ENCODE measurements at places on chromosomes 3 and 15. TPM values are rescaled to one million over a fixed set of nuclear protein-coding genes. Genes with fewer than 3 reads are reported as not detected.

The CHRM5 gene
- total RNA-seq: not detected

The CLSTN2 gene
- 0.61 TPM for total RNA-seq

The ISLR2 gene
- 0.19 TPM for total RNA-seq

The IMP3 gene
- 81.5 TPM for total RNA-seq

The SPPL2A gene
- total RNA-seq: 55.6 TPM

The CEMIP gene
- 0.28 TPM for total RNA-seq

The DPPA2 gene
- 0.14 TPM for total RNA-seq

The PIGBOS1 gene
- total RNA-seq: 13.3 TPM

The ACAN gene
- 0.28 TPM for total RNA-seq

GRCh38 chr3:8464668-8465067, 37.0 kb upstream of the LMCD1 start:
- no peak for DNase-seq
- H3K27ac ChIP-seq: no peak overlapping the region
- no peaks in the 10 kb centered on the region for H3K36me3 ChIP-seq
- H3K4me1 ChIP-seq: no peaks in the 10 kb centered on the region

DNA sequence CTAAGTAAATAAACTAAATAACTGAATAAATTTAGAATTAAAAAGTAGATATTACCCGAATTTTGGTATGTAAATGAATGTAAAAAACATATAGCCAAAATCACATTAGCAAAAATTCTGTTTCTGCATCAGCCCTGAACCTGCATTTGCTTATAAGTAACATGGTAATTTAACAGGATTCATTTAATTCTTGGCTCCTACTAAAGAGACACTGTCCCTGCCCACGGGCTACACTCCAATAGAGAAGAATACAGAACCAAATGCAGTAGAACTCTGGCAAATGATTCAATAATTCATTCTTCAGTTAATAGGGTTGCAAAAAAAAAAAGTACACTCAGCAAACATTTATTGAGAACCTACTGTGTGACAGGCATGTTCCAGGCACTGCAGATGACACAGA, 20.8 kb upstream of the CNBP start:
- H3K4me3 ChIP-seq: no peak overlapping the region
- no peak overlapping the region for H3K27ac ChIP-seq
- H3K36me3 ChIP-seq: no peaks in the 10 kb centered on the region
- no peak for DNase-seq
- H3K27me3 ChIP-seq: no peaks in the 10 kb centered on the region
- no peaks in the 10 kb centered on the region for H3K4me1 ChIP-seq

GRCh38 chr15:57551715-57552677, 39.7 kb upstream of the MYZAP start:
- H3K36me3 ChIP-seq: no peaks in the 10 kb centered on the region
- H3K4me3 ChIP-seq: no peak overlapping the region
- no peaks in the 10 kb centered on the region for H3K27me3 ChIP-seq
- no peak for DNase-seq

- peaks cover 8% of the 10 kb centered on the region for H3K4me1 ChIP-seq
- no peak overlapping the region for H3K4me3 ChIP-seq
- peaks cover 32% of the 10 kb centered on the region for H3K27me3 ChIP-seq
- H3K36me3 ChIP-seq: no peaks in the 10 kb centered on the region
- DNase-seq: no peak
These were observed 6.0 kb downstream of the FAM43A start for GRCh38 chr3:194691481-194692283.

DNA sequence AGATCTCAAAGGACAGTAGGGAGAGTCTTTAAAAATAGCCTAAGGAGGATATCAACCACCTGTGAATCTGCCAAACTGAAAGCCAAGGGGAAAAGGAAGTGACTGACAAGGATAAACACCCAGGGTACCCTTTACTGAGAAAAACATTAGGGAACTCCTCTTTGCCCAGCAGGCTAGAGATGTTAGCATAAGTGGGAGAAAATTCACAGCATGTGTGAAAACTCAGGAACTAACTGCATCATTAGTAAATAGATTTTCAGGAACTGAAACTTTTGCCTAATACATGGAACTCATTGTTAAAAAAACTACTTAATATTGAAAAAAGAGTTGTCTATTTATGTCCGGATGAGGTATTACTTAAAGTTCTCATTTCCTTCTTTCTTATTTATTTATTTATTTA, 375.5 kb downstream of the NTRK3 start:
- no peaks in the 10 kb centered on the region for H3K4me1 ChIP-seq
- no peaks in the 10 kb centered on the region for H3K36me3 ChIP-seq
- no peak for DNase-seq
- H3K27me3 ChIP-seq: no peaks in the 10 kb centered on the region
- H3K27ac ChIP-seq: no peak overlapping the region
- no peak overlapping the region for H3K4me3 ChIP-seq

- H3K36me3 ChIP-seq: peaks cover 7% of the 10 kb centered on the region
- peak; percentile 70 for DNase-seq
- peak within 1 kb of the TSS; percentile 68 for H3K4me3 ChIP-seq
- H3K27ac ChIP-seq: no peak within 1 kb of the TSS
These were observed at the start of gene ZNF501 for GRCh38 chr3:44729384-44729910. TSS of gene ZNF501 (plus strand) at chr3:44729635. CDS start at chr3:44734422, 4,787 bp downstream.

DNA sequence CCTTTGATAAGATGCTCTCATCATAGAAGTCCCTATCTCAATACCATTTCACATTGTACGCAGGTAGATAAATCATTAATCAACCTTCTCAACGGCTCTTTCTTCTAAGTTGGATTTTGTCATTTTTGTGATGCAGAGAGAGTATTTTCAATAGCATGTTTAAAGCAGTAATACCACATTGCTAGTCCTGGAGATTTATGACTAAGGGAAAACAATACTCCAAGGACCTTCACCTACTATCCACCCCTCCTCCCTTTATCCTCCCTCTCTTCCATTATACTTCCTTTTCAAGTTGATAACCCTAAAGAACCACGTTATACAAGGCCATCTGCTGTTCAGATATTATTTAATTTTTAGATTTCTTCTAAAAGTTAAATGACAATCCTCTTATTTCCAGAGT, 65.3 kb upstream of the CHMP2B start:
- no peak overlapping the region for H3K27ac ChIP-seq
- no peaks in the 10 kb centered on the region for H3K4me1 ChIP-seq
- H3K36me3 ChIP-seq: no peaks in the 10 kb centered on the region
- DNase-seq: no peak

DNA sequence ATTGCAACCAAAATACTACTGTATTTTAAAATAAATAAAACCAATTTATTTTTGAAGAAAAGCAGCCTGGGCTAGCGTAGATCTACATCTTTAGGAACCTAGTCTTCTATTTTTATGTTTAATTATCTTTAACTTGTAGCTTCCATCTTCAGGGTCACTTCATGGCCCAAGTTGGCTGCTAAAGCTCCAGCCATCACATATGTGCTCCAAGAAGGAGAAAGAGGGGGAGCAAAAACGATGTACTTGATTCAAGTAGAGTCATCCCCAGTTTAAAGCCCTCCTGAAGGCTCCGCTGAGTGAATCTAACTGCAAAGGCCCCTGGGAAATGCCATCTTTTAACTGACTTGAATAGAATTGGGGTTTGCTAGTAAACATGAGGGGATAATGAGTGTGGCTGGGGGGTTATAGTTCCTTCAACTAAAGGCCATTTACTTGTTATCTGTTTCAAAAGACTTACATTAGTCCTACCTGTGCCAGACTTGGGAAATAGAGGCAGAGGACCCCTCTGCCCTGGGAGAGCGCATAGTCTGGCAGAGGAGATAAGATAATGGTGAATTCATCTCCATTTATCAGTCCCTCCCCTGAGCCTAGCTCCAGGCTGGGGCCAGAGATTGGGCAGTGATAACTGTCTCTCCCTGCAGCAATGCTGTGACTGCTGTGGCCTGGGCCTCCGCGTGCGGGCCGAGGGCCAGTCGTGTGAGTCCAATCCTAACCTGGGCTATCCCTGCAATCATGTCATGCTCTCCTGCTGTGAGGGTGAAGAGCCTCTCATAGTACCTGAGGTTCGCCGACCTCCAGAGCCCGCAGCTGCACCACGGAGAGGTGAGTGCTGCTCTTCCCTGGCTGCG, 64.6 kb downstream of the FBLN2 start:
- no peaks in the 10 kb centered on the region for H3K4me1 ChIP-seq
- no peak overlapping the region for H3K4me3 ChIP-seq
- H3K27ac ChIP-seq: no peak overlapping the region
- H3K27me3 ChIP-seq: no peaks in the 10 kb centered on the region
- no peak for DNase-seq

DNA sequence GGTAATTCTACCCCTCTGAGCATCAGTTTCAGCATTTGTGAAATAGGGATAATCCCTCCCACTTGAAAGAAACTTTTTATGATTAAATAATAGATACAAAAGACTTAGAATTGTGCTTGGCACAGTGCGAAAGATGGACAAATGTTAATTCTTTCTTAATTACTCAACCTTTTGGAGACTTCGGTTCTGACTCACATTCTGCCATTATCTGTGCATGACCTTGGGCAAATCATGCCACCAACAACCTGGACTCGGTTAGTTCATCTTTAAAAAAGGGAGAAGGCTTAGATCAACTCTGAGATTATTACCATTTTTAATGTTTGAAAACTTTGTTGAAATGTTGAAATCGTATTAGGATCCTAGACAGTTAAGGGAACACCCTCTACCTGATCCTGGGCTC, 40.6 kb upstream of the POLR2M start:
- no peak overlapping the region for H3K27ac ChIP-seq
- H3K4me1 ChIP-seq: no peaks in the 10 kb centered on the region
- H3K27me3 ChIP-seq: peaks cover 21% of the 10 kb centered on the region
- DNase-seq: no peak
- H3K4me3 ChIP-seq: no peak overlapping the region
- H3K36me3 ChIP-seq: no peaks in the 10 kb centered on the region

DNA sequence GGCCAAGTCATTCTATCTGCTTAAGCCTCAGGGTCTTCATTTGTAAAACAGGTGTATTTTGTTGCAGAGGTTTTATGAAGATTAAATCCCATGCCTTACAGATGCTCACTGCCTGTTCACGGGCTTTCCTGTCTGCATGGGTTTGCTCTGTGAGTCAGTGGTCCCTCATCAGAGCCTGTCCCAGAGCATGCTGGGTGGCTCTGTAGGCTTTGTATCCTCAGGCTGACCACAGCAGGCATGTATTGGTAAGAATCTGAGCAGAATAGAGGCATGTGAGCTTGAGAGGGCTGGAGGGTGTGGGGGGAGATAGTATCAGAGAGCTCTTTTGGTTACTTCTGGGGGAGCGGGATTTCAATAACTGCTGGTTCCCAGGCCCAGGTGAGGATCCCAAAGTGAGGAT, 45.4 kb upstream of the PLXNA1 start:
- H3K4me1 ChIP-seq: no peaks in the 10 kb centered on the region
- H3K36me3 ChIP-seq: no peaks in the 10 kb centered on the region

GRCh38 chr3:132381348-132381944, 35.9 kb upstream of the DNAJC13 start:
- H3K27ac ChIP-seq: no peak overlapping the region
- DNase-seq: no peak
- no peak overlapping the region for H3K4me3 ChIP-seq
- H3K36me3 ChIP-seq: no peaks in the 10 kb centered on the region
- H3K27me3 ChIP-seq: no peaks in the 10 kb centered on the region

DNA sequence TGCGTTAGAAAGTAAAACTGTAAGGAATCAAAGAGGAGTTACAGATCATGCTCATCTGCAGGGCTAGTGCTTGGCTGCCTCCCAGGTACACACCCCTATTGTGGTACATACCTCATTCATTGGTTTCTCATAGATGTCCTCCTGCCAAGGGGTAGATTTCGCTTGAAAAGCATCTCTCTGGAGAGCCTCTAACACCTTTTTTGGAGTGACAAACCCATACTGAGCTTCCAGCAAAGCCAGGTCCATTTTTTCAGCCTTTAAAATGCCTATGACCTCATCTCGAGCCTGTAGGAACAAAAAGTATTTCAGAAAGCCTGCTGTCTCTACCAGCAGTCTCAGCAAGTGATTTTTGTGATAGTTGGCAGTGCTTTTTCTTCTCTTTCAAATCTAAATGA, 112.1 kb downstream of the CMSS1 start:
- H3K4me1 ChIP-seq: no peaks in the 10 kb centered on the region
- no peaks in the 10 kb centered on the region for H3K27me3 ChIP-seq
- no peak overlapping the region for H3K4me3 ChIP-seq
- no peak for DNase-seq
- H3K27ac ChIP-seq: peak overlapping the region; percentile 26

DNA sequence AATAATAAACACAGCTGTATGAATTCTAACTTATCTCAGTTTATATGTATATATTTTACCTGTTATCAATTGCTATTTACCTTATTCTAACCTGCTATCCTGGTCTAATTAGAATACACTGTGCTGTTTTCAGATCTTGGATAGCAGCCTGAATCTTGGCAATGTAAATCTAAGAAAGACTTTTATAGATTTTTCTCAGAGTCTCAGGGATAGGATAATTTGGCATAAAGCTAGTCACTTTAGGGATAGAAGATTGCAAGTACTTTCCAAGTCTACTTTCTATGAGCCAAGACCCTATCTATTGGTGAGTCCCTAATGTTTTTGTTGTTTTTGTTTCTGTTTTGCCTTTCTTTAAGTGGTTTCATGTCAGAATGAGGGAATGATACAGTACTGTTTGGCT, 695.7 kb downstream of the NAALADL2 start:
- H3K4me1 ChIP-seq: no peaks in the 10 kb centered on the region
- H3K27me3 ChIP-seq: no peaks in the 10 kb centered on the region
- no peak for DNase-seq
- H3K27ac ChIP-seq: no peak overlapping the region
- H3K36me3 ChIP-seq: no peaks in the 10 kb centered on the region
- H3K4me3 ChIP-seq: no peak overlapping the region

- H3K4me3 ChIP-seq: no peak overlapping the region
- no peaks in the 10 kb centered on the region for H3K4me1 ChIP-seq
- no peaks in the 10 kb centered on the region for H3K36me3 ChIP-seq
- no peak for DNase-seq
- no peaks in the 10 kb centered on the region for H3K27me3 ChIP-seq
These were observed 385.4 kb downstream of the PTPRG start for GRCh38 chr3:61946570-61947324.

DNA sequence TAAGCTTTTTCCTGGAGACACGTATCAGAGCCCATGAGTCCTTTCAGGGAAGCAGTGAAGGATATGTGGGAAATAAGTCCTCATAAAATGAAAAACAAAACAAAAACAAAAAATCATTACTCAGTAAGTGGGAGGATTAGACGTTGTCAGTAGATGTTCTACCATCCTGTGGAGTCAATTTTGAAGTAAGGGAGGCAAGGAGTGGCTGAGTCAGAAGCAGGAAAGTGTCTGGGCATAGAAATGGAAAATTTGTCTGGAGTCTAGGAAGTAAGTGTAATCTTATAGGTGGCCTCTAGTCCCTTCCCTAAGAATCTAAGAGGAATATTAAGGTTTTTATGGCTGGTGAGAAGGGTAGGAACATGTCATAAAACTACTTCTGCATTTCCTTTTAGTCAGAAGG, 339.8 kb upstream of the SEMA6D start:
- H3K4me3 ChIP-seq: no peak overlapping the region
- DNase-seq: no peak
- H3K36me3 ChIP-seq: no peaks in the 10 kb centered on the region

GRCh38 chr3:42670670-42671069, 14.7 kb upstream of the KLHL40 start:
- no peak for DNase-seq
- no peak overlapping the region for H3K4me3 ChIP-seq
- H3K27ac ChIP-seq: no peak overlapping the region
- no peaks in the 10 kb centered on the region for H3K27me3 ChIP-seq

GRCh38 chr3:146536681-146537080, 7.7 kb downstream of the PLSCR1 start:
- H3K27ac ChIP-seq: no peak overlapping the region
- DNase-seq: no peak
- peaks cover 4% of the 10 kb centered on the region for H3K36me3 ChIP-seq
- no peaks in the 10 kb centered on the region for H3K27me3 ChIP-seq
